ENCODE measurements at places on chromosomes 1 and 21.

DNA sequence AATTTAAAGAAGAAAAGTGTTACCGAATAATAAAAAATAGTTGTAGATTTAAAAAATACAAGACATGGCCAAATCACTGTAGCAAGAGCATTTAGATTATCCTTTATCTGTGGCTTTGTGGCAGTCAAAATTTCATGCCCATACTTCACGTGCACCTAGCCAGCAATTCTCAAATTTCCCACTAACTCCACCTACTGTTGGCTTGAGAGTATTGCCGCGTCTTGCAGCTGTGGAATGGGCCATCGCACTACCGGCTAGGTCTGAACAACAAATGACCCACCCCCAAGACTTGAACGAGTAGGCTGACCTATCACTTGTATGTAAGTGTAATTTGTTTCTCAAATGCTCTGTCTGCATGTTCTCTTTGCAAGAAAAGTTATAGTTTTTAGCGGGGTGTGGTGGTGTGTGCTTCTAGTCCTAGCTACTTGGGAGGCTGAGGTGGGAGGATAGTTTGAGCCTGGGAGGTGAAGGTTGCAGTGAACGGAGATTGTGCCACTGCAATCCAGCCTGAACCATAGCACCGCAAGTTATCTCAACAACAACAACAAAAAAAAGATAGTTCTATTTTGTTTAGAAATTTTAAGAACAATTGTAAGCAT, 4.1 kb downstream of the KRTAP13-4 start:
- DNase-seq = peak; percentile 31

DNA sequence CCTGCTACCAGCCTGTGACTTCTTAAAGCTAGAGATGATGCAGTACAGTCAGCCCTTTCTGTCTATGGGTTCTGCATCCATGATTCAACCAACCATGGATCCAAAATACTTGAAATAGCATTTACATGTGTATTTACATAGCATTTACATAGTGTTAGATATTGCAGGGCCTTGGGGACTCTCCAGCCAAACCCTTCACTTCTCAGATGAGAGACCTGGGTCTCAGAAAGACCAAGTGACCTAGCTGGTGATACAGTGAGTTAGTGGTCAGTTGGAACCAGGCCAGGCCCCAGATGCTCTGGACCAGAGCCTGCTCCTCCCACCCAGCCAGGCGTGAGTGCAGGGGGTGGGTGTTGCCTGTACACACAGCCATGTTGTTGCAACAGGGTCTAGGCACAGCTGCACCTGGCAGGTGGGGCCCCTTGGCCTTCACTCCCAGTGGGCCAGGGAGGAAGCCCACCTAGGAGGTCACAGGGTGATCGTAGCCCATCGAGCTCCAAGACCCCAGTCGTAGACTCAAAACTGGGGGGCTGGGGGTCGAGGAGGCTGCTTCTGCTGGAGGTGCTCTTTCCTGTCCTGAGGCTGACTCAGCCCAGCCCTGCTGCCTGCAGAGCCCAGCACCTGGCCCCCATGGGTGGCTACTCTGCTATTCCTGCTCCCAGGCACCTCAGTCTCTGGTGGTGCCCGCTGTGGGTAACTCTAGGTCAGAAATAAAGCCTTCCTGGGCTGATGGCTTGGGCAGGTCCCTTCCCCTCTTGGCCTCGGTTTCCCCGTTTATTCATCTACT, 7.7 kb downstream of the TMEM61 start:
- DNase-seq = no peak

- DNase-seq = no peak
These were observed 83.1 kb upstream of the KLHDC7A start for GRCh38 chr1:18397641-18398040.

GRCh38 chr21:32424674-32425073, 12.2 kb downstream of the EVA1C start:
- DNase-seq = no peak

- no peak for DNase-seq
These were observed 5.2 kb upstream of the KIAA1614 start for GRCh38 chr1:180907313-180908055.

GRCh38 chr1:247576514-247576913, 11.6 kb upstream of the OR2G2 start:
- no peak for DNase-seq

- DNase-seq = no peak
These were observed 173.6 kb upstream of the CSF3R start for GRCh38 chr1:36656271-36656670.

- DNase-seq = no peak
These were observed 30.1 kb downstream of the DOP1B start for GRCh38 chr21:36186506-36187399.

DNA sequence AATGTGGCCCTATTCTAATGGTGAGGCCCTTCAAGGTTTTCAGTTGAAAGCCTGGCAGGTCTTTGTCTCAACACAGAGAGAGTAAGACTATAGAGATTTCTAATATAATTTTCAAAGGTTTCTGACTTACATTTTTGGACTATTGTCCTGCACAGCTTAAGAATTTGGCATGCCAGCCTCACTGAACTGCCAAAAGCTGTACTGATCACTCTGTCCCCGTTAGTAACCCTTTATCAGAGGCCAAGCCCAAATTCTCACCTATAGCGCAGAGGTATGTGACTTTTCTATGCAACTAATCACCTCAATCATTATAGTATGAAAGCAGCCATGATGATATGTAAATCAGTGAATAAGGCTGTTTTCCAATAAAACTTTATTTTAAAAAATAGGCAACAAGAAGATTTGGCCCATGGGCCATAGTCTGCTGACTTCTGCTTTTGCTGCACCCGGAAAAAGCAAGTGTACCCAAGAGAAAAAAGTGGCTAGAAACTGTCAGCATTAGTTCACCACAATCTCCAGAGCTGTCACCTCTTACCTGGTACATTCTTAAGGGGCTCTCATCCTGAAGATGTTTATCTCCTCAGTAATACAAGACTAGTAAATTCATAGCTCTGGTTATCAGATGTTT, 85.4 kb downstream of the PIGK start:
- no peak for DNase-seq

DNA sequence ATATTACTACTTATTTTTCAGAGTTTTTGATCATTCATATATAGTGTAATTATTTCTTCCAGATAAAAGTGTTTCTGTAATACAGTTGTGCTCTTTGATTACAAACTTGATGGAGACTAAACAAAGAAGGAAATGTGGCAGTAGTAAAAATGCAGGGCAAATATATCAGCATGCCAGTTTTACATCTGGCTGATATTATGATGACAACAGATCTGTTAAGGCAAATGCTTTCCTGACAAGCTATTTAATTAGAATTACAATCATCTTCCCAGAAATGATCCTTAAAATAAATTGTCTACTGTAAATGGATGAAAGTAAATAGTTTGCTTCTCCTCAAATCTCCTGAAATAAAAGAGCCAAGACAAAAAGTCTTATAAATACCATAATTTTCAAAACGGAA, 1659.8 kb downstream of the BRINP3 start:
- no peak for DNase-seq

GRCh38 chr1:112794654-112795239, 79.6 kb upstream of the PPM1J start:
- no peak for DNase-seq

DNA sequence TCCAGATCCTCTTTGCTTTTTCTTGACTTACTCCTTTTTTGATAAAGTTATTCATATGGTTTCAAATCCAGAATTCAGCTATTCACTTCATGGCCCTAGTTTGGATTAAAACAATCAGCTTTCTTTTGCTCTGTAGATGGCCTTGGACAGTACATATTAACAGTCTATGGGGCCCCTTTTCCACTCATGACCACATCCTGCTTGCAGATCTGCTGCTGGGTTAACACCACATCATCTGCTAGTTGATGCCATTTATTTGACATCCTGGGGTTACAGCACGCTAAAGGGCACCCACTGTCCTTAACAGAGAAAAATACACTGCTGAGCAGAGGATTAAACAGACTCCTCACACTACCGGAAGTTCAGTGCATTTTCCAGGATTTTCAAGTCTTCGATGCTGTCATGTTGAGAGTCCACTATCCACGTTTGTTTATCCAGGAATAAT, 941 bp upstream of the IFI16 start:
- DNase-seq = peak; percentile 65

DNA sequence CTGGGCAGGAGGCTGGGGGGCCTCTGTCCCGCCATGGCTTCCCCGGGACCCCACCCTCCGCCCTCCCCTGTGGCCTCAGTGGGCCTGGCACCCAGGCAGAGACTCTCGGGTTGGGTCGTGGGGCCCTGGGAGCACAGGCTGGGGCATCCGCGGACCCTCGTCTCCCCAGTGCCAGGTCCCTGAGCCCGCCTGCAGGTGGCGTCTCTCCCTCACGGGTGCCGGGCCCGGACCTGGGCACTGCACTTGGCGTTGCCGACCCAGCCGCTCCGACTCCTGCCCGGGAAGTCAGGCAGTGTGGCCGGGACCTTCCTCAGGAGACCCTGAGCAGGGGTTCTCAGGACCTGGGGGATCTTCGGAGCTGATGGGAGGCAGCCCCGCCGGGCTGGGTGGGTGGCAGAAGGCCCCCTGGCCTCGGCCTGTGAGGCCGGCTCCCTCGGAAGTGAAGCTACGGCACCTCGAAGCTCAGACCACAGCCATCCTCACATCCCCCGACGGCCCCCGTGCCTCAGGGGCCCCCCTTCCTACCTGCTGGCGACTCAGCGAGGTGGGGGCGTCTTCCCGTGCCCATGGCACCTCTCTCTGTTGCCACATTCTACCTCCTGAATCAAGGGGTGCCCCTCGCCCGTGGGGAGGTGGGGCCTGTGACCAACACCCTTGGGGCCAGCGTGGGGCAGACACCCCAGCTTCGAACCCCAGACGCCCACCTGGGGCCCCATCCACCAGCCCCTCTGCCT, 6.4 kb upstream of the C1orf159 start:
- DNase-seq = peak; percentile 32

GRCh38 chr1:18408656-18409370, 71.9 kb upstream of the KLHDC7A start:
- no peak for DNase-seq

DNA sequence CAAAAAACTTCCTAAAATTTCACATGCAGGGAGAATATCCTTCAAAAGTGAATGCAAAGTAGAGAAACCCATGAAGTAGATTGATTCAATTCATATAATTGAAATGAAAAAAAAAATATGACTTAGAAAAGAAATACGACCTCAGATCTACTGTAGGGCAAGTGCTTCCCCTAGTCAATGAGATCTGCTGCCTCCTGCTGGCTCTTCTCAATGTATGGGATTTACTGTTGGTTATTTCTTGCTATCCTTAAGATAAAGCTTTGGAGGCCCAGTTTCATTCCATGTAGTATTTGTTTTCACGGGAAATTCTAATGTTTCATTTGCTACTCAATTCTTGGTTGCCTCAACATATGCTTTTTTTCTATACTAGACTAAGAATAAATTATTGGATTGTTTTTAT, 46.2 kb downstream of the ZNF648 start:
- DNase-seq = no peak

DNA sequence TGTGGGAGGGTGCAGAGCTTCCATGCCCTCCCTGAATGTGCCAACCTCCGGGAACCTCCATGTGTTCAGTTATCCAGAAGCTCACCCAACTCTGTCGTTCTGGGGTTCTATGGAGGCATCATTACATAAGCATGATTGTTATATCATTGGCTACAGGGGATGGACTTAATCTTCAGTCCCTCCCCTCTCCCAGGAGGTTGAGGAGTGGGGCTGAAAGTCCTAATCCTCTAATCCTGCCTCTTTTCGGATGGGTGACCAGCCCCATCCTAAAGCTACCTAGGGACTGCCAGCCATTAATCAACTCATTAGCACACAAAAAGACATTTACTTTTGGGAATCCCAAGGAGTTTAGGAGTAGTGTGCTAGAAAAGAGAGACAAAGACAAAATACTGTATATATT, 32.0 kb upstream of the PSEN2 start:
- DNase-seq = no peak

DNA sequence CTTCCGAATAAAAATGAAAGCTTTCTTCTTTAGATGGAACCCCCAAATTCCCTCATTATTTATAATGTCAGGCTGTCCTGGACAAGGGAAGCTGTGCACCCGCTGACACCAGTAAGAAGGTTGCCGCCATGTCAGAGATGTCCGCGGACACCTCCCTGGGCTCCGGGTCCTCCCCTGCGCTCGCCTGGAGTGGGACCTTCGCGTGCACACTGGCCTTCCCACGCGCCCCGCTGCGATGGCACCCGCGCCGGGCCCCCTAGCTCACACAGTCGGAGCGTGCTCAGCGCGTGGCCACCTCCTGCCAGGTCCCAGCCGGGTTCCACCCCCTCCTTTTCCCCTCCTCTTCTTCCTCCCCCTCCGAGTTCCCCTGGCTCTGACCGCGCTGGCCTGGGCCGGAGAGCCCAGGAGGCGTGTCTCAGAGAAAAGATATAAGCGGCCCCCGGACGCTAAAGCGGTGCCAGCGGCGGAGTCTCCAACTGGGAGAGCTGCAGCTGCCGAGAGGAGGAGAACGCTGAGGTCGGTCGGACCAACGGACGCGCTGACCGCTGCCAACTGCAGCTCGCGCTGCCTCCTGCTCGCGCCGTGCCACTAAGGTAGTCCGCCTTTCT, at the start of gene G0S2:
Gene G0S2, plus strand, starts transcription at position 456 of the 608 bp plus-strand sequence. CDS start 273 bp downstream, outside the sequence.
- no peak for DNase-seq

DNA sequence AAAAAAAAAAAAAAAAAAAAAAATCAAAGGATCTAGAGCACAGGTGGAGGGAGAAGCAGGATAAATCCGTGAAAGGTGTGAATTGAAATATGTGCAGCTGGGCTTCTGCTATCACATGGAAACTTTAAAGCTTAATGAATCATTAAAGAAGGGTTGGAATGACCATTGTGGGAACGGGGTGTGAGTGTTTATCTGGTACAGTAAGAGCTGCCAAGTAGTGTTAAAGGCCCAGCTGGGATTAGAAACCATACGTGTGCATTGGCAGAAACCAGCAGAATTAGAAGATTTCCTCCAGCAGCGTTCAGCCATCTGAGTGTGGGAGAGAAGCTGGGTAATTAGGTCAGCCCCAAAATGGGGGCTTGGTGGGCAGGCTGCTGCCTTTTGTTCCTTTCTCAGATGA, 13.5 kb downstream of the FALEC start:
- DNase-seq = no peak

GRCh38 chr1:91572044-91572443, 71.4 kb downstream of the CDC7 start:
- no peak for DNase-seq

GRCh38 chr1:226654668-226655055, 84.4 kb downstream of the ITPKB start:
- DNase-seq = no peak

GRCh38 chr1:94856004-94856403, 35.8 kb downstream of the SLC44A3 start:
- no peak for DNase-seq

DNA sequence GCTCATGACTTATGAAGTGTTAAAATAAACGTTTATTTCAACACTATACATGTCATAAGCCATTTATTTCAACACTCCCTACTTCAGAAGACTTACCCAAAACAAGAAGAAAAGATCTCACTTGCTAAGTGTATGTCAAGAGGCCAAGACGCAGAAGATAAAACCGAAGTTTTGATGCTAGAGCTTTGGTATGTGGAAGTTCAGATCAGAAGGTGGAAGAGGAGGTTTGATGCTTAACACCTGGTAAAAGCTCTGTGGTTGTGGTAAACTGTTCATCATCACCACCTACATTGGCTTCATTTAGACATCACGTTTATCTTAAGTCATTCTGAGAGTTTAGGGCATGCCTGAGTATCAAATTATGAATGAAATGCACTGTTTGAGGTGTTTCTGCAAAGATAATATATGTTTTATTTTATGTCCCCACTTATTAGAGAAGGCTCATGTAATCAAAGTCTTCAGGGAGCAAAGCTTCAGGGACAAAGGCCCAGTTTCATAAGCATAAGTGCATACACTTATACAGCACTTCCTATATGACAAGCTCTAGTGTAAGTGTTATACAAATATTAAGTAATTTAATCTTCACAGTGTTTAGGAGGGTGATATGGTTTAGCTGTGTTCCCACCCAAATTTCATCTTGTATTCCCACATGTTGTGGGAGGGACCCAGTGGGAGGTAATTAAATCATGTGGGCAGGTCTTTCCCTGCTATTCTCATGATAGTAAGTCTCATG, 533.3 kb downstream of the PTBP2 start:
- no peak for DNase-seq
